ENCODE measurements at places on chromosomes 4 and X.

- DNase-seq = no peak
Measured at GRCh38 chr4:3313556-3314228, 20.9 kb downstream of the RGS12 start.

GRCh38 chrX:136711147-136711546, 63.2 kb downstream of the CD40LG start:
- no peak for DNase-seq

GRCh38 chrX:17608888-17609287, 128.4 kb upstream of the SCML1 start:
- no peak for DNase-seq

DNA sequence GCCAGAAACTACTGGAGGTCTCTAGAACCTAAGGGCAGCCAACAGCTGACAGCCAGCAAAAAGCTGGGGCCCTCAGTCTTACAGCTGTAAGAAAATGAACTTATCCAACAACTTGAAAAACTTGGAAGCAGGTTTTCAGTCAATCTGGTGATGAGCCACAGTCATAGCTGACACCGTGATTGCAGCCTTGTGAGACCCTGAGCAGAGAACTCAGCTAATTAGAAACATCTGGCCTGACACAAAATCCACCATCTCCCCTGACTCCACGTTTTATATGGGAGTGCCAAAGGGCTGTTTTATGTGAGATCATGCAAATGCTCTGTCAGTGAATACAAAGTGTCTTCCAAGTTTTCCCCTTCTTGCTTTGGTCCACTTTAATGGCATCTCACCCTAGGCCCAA, 198.8 kb upstream of the DCAF8L1 start:
- no peak for DNase-seq

Data from omental fat pad (tissue), 4 donors.